ENCODE measurements at places on chromosomes 2 and 18.

DNA sequence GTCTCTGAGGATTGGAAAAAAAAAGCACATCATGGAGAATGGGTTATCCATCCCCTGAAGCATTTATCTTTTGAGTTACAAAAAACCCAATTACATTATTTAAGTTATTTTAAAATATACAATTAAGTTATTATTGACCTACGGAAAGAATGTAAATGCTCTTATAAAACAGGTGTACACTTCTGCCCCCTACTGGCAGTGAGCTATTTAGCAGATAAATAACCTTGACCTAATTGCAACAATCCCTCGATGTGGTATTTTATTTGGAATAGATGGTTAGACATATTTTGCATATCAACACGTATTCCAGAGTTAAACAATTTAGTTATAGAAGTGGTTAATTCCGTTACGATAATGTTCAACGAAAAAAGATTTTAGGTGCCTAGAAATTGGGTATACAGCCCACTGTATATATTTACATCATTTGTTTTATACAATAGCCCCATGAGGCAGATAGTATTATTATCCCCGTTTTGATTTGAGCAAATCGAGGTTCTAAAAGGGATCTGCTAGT lies 9.1 kb upstream of the DAW1 start:
- DNase-seq = no peak

DNA sequence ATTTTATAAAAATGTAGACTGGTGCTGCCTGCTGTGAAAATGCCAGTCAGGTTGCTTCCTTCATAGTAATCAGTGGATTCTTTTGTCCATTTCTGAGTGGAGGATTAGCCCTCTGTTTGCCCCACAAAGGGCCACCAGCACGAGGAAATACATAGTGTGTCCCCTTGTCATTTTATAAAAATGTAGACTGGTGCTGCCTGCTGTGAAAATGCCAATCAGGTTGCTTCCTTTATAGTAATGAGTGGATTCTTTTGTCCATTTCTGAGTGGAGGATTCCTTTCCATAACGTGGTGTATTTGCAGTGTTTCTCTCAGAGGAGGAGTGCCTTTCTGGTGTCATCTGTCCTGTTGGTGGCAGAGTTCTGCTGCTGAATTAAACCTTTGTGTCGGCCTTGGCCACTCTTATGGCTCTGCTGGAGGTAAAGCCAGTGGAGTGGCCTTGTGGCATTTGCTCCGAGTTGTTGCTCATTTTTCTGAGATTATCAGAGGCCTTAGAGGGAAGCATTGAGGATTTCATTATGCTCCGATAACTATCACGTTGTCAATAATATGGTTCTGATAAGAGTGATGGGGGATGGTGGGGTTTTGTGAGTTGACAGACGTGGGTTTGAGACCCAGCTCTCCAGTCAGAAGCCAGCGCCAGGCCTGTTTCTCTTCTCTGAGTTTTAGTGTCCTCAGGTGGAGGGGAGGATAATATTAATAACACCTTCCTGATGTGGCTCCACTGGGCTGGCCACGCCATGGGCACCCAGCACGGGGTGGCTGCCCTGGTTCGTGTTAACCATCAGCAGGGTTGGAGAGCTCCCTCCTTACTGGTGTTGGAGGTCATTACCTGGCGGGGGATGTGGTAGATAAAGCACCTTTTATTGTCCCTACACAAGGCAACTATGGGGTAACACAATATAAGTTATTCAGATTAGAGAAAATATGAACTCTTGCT lies 96.6 kb downstream of the NEDD4L start:
- DNase-seq = no peak

GRCh38 chr2:229089776-229090175 lies 181.3 kb downstream of the PID1 start:
- DNase-seq = no peak

- DNase-seq = no peak
Measured at GRCh38 chr2:8442833-8443486, 238.9 kb upstream of the ID2 start.

DNA sequence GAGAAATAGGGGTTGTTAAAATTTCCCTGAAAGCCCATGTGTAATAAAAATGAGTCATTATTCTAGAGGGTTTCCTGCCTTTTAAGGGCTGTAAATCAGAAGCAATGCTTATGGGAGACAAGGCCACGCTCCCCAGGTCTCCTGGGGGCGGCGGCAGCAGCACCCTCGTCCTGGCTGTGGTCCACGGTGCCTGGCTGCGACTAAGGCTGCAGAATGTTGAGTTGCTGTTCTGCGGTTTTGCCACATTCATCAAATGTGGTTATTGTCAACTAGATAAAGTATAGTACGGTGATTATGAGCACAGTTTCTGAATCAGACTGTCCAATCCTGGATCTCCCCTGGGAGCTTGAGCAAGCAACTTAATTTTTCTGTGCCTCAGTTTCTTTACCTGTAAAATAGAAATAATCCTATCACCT lies 11.9 kb upstream of the AGFG1 start:
- no peak for DNase-seq

DNA sequence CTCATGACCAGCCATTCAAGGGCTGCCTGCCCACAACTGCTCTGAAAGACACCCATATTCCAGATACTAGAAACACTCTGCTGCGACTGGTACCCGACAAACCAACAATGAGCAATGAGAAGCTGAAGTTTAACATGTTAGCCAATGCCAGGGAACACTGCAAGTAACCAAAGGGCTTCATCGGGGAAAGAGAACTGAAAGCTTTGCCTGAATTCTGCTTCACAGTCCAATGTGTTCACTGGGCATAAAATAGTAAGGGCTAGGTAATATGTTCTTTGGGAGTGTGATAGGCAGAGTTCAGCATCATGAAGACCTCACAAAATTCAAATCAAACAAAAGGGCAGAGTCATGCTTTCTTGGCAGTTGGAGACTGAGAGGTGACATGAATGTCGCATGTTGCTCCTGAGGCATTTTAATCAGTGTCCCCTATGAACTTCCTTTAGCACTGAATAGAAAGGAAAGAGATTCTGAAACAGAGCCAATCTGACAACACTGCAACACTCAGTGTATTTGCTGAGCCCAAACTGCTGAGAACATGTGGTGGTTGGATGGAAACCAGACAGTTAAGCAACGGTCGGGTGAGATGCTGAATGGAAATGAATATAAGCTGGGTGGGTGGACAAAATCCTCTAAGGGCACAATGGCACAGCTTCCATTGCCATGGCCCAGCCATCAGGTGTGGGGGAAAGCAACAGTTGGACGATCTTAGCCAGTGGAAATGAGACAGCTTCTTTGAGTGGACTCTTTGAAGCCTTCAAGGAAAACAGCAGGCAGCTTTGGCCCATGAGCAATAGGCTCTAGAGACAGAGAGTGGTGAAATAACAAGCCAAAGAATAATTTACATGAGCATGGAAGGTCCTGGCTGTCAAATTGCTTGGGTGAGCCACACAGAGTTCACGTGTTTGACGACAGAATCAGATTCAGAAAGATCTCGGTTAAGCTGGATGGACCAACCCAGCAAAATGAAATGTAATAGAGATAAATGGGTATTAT lies 277.5 kb downstream of the AFF3 start:
- no peak for DNase-seq

DNA sequence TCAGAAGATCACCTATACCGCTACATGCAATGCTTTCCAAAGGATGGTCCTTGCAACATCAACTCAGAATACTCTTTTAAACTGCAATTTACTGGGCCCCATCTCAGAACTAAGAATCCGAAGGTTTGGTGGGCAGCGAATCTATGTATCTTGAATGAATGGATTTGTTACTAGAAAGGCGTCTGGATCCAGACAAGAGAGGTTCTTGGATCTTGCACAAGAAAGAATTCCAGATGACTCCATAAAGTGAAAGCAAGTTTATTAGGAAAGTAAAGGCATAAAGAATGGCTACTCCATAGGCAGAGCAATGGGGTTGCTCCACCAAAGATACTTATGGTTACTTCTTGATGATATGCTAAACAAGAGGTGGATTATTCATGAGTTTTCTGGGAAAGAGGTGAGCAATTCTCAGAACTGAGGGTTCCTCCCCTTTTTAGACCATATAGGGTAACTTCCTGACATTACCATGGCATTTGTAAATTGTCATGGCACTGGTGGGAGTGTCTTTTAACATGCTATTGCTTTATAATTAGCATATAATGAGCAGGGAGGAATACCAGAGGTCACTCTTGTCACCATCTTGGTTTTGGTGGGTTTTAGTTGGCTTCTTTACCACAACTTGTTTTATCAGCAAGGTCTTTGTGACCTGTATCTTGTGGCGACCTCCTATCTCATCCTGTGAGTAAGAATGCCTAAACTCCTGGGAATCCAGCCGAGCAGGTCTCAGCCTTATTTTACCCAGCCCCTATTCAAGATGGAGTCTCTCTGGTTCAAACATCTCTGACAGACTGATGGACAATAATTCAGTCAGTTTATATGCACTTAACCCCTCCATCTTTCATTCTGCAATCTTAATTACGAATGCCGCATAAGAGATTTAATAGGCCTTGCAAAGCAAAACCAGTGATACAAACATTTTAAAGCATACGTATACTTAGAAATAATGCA lies 7.5 kb upstream of the RMDN2 start:
- DNase-seq = no peak

DNA sequence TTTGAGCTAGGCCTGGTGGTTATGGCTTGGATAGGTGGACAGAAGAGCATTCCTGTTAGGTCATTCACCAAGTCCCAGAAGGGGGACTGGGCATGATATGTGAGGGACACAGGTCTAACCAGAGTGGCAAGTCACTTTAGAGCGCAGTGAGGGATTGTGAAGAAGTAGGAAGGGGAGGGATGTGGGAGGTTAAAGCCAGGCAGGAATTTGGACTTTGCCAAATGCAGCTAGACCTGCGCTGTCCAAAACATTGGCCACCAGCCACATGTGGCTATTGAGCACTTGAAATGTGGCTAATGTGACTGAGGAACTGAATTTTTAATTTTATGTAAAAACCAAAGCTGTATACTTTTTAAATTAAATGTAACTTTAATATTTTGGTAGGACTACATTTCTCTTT lies 23.7 kb downstream of the GCKR start:
- no peak for DNase-seq

DNA sequence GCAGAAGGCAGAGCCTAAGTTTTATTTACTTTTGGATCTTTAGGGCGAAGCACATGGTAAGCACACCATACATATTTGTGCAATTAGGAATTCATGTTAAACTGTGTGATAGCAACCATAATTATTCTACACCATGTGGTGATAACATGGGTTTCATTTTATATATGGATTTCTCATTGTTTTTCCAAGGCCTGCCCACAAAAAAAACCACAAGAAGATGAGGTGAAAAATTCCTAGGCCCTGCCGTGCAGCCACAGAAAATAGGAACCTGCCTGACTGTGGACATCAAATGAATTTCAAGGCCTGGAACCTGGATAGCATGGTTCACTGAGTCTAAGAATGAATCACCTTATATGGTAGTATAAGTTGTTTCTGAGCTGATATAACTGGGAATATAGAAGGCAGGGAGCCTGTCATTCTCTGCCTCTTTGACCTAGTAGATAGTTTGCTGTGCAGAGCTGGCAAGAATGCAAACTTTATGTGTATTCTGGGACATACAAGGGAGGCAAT lies 22.4 kb upstream of the SSB start:
- DNase-seq = no peak
